Stimulated activated CD4-positive, alpha-beta T cell treated with anti-CD3 and anti-CD28 coated beads, TNF-alpha, amount 100 ng/mL, for 24 hours (primary cell): ENCODE measurements at places on chromosomes 6 and 20.

DNA sequence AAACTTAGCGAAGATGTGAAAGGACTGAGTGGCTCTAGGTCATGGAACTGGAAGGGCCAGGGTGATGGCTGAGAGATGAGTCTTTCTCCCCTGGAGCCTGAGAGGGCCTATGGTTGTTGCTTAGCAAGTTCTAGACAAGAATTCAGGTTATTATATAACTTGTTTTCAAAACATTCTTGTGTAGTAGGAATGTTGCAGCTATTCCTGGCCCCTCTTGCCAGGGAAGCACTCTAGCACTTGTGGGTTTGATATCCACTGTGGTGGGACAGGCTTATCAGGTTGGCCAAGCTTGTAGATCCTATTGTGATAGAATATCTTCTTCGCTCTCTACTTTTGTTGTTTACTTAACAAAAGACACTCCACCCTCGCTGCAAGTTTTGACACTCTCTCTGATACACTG lies 211.8 kb upstream of the CITED2 start:
- no peak for DNase-seq

- DNase-seq = peak; percentile 3
These were observed 36.7 kb downstream of the LRFN2 start for GRCh38 chr6:40550202-40551101.

GRCh38 chr6:24905483-24905882 lies 30.3 kb downstream of the RIPOR2 start:
- DNase-seq = no peak

GRCh38 chr6:53654745-53655240 lies 10.8 kb downstream of the KLHL31 start:
- no peak for DNase-seq

DNA sequence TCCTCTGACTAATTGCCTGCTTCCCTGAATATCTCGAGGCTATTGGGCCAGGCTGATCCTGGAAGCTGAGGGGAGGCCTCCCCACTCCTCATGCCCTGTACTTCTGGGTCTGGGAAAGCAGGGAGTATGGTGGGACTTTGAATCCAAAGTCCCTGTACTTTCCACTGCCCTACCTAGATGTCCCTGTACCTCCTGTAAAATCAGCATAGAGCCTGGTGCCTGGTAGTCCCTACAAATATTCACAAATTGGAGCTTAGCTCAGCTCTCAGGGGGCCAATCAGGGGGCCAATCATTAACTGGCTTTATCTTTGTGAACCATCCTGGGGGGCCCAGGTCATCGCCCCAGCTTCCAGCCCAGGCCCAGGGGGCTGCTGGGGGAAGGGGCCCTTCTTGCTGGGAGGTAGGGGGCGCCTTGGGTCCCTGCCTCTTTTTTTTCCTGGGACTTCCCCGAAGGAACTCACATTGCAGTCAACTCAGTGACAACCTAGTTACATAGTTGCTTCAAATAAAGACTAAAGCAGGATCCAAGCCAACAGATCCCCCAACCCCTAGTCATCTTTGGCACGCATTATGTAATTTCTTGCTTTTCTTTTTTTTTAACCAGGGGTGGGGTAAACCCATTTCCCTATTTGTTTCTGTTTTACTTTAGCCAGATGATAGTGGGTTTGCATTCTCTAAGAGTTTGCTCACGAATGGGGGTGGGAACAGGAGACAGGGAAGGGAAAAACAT lies 6.9 kb upstream of the VEGFA start:
- no peak for DNase-seq
